CD14-positive monocyte (primary cell): ENCODE measurements at places on chromosomes 13 and 19. TPM values are rescaled to one million over a fixed set of nuclear protein-coding genes. Genes with fewer than 3 reads are reported as not detected.

DNA sequence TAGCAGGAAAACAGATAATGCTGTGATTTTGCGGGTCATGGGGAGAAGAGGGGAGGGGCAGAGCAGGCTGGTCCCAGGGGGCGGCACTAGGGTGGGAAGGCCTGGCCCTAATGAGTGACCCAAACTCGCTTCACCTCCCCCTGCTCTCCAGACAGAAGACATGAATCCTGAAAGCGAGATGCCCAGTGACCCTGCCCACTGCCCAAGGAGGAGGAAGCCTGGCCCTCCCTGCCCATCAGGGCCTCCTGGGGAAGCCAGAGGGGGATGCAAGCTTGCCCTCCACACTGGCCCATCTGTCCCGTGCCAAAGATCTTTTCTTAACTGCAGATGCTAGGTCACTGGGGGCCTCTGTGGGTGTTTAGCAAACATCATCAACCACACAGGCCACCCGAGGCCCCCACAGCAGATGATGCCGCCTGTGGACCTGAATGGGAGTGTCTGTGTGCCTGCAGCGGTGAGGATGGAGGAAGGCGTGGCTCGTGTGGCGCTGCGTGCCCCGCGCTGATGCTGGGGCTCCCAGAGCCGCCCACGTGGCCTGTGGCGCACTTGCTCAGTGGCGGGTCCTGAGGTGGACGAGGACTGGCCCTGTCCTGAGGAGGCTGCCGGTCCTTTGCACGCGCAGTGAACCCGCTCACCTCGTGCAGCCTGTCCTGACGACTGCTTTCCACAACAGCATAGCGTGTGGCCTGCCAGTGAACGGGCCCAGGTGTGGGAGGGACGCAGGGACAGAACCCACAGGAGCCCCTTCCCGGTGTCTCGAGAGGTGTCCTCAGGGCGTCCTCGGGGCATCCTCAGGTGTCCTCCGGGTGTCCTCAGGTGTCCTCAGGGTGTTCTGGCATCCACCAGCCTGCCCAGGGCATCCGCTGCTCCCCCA, 80.5 kb upstream of the MCF2L start:
- no peak for DNase-seq
- H3K4me1 ChIP-seq, result peaks cover 15% of the 10 kb centered on the region
- H3K36me3 ChIP-seq, result peaks cover 22% of the 10 kb centered on the region
- no peaks in the 10 kb centered on the region for H3K27me3 ChIP-seq
- H3K27ac ChIP-seq, result no peak overlapping the region

Gene SIGLEC5
- 12.6 TPM for polyA plus RNA-seq

DNA sequence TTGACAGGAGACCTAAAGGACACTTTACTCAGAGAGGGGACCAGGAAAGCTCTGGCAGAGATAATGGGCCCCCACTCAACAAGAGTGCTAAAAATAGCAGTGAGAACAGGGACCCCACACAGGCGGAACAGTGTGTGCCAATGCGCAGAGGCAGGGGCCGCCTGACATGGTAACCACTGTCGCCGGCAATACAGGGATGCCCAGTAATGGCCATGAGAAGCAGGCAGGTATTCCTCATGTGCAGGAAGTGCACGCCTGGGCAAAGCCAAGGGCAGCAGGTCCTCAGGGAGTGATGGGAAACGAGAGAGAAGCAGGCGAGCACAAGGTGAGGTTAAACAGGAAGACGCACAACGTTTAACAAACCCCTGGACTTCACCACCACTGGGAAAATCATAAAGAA, 757.1 kb downstream of the LIG4 start:
- H3K4me3 ChIP-seq, result no peak overlapping the region
- H3K36me3 ChIP-seq, result no peaks in the 10 kb centered on the region
- no peak for DNase-seq
- H3K4me1 ChIP-seq, result no peaks in the 10 kb centered on the region
- H3K27me3 ChIP-seq, result no peaks in the 10 kb centered on the region

GRCh38 chr19:31135841-31136240, 213.4 kb downstream of the TSHZ3 start:
- H3K4me1 ChIP-seq, result no peaks in the 10 kb centered on the region
- no peaks in the 10 kb centered on the region for H3K27me3 ChIP-seq
- no peak overlapping the region for H3K27ac ChIP-seq
- no peak overlapping the region for H3K4me3 ChIP-seq

Gene EDNRB
- polyA plus RNA-seq, result 0.53 TPM

- H3K4me1 ChIP-seq, result peaks cover 22% of the 10 kb centered on the region
- H3K27ac ChIP-seq, result no peak overlapping the region
- no peak overlapping the region for H3K4me3 ChIP-seq
- no peak for DNase-seq
- no peaks in the 10 kb centered on the region for H3K36me3 ChIP-seq
- H3K27me3 ChIP-seq, result no peaks in the 10 kb centered on the region
These were observed 54.5 kb downstream of the RAB20 start for GRCh38 chr13:110506859-110507566.

DNA sequence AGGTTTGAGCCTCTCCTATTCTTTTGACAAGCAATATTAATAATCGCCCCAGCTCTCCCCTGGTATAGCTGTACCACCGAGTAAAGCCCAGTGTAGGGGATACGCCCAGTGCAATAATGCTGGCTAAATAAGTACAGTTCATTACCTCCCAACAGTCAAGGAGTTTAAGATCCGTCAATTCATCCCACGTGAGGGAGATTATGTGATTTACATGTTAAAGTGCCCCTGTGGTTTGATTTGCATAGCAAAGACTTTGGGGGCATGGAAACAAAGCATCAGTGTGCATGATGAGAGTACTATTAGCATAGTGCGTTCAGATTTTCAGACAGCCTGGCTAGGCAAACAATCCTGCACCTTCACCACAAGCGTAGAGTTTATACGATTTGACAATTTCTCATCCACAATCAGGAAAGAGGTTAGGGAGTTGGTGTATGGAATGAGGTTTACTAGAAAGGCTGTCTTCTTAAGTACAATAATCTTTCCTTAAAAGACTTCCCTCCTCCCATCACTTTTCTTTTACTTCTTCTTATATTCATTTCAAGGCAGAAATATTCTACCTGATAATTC, 754.0 kb downstream of the DIAPH3 start:
- no peaks in the 10 kb centered on the region for H3K27me3 ChIP-seq
- H3K4me3 ChIP-seq, result no peak overlapping the region
- no peaks in the 10 kb centered on the region for H3K4me1 ChIP-seq
- no peak for DNase-seq

- H3K27ac ChIP-seq, result peak overlapping the region; percentile 70
- H3K36me3 ChIP-seq, result peaks cover 78% of the 10 kb centered on the region
- H3K4me3 ChIP-seq, result peak overlapping the region; percentile 66
- peaks cover 33% of the 10 kb centered on the region for H3K4me1 ChIP-seq
- no peak for DNase-seq
These were observed 8.4 kb downstream of the MKNK2 start for GRCh38 chr19:2042485-2043250.

Gene RNF17
- polyA plus RNA-seq, result not detected

DNA sequence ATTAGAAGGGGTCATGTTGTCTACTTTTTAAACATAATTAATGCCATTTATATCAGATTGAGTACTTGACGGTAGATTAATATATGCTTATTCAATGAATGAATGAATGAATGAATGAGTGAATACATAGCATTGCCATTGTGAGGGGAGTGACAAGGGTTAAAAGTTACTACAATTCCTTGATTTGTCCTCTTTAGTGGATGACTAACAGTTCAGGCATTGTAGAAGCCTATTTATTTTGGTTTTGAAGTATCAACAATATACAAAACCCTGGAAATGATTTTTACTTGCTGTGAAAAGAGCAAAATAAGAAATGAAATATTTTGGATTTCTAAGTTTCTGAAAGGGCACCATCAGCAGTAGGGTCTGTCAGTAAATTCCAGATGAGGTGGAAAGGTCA, 122.7 kb downstream of the CYSLTR2 start:
- no peaks in the 10 kb centered on the region for H3K27me3 ChIP-seq
- no peaks in the 10 kb centered on the region for H3K36me3 ChIP-seq
- no peak overlapping the region for H3K4me3 ChIP-seq
- DNase-seq, result no peak
- H3K27ac ChIP-seq, result no peak overlapping the region

- H3K27me3 ChIP-seq, result no peaks in the 10 kb centered on the region
- no peak for DNase-seq
- no peaks in the 10 kb centered on the region for H3K4me1 ChIP-seq
- no peak overlapping the region for H3K4me3 ChIP-seq
- no peaks in the 10 kb centered on the region for H3K36me3 ChIP-seq
These were observed 72.1 kb upstream of the ZNF43 start for GRCh38 chr19:21908066-21908465.

DNA sequence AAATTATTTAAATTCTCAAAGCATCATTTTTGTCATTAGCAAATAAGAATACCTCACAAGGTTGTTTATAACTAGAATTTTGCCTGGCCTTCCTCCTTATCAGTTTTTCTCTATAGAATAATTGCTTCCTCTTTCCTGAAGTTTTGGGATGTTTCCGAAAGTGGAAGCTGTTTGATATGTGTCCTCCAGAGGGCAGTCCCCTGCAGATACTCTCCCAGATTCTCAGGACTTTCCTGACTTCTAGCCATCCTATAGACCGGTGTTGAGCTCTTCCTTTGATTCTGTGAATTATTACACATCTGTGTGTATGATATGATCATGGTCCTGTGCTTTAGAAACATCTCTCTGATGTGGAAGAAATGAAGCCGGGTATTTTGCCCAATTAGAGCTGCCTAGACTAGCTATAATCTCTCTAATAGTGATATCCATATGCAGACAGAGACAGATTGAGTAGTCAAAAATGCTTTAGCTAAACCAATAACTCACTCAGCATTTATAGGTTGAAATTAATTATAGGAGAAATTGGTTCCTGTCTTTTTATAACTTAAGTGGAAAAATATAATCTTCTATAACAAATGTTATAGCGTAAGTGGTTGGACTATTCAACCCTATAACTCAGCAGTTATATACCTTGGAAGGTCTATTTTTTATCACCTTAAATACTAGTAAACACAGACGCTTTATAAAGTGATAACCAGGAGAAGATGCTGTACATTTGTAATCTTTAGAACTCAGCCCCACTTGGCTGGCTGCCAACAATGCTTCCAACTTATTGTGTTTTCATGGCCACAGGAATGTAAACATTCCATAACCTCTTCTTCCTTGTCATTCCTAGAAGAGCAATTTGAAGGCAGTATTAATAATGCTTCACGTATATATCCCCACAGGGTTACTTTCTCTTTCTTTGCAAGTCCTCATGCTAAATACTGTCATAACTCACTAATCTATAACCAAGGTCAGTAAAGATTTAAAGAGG, 201.0 kb upstream of the RXFP2 start:
- no peak overlapping the region for H3K27ac ChIP-seq
- no peak overlapping the region for H3K4me3 ChIP-seq
- peaks cover 2% of the 10 kb centered on the region for H3K27me3 ChIP-seq
- peak; percentile 22 for DNase-seq
- no peaks in the 10 kb centered on the region for H3K36me3 ChIP-seq
- no peaks in the 10 kb centered on the region for H3K4me1 ChIP-seq

GRCh38 chr13:47959468-47960247, 41.4 kb downstream of the SUCLA2 start:
- H3K36me3 ChIP-seq, result peaks cover 98% of the 10 kb centered on the region
- H3K4me3 ChIP-seq, result no peak overlapping the region
- H3K27me3 ChIP-seq, result no peaks in the 10 kb centered on the region
- H3K4me1 ChIP-seq, result no peaks in the 10 kb centered on the region
- no peak for DNase-seq

- peak; percentile 19 for DNase-seq
- H3K4me3 ChIP-seq, result peak overlapping the region; percentile 23
- H3K27me3 ChIP-seq, result no peaks in the 10 kb centered on the region
- H3K36me3 ChIP-seq, result no peaks in the 10 kb centered on the region
- peaks cover 8% of the 10 kb centered on the region for H3K4me1 ChIP-seq
These were observed 42.9 kb downstream of the CAB39L start for GRCh38 chr13:49400755-49401659.

- no peaks in the 10 kb centered on the region for H3K27me3 ChIP-seq
- H3K4me1 ChIP-seq, result no peaks in the 10 kb centered on the region
- no peak for DNase-seq
- no peak overlapping the region for H3K4me3 ChIP-seq
These were observed 45.3 kb downstream of the FNDC3A start for GRCh38 chr13:49020940-49021553.

- no peaks in the 10 kb centered on the region for H3K27me3 ChIP-seq
- H3K4me1 ChIP-seq, result no peaks in the 10 kb centered on the region
- no peak overlapping the region for H3K4me3 ChIP-seq
These were observed 43.2 kb upstream of the ERICH6B start for GRCh38 chr13:45658586-45659235.

DNA sequence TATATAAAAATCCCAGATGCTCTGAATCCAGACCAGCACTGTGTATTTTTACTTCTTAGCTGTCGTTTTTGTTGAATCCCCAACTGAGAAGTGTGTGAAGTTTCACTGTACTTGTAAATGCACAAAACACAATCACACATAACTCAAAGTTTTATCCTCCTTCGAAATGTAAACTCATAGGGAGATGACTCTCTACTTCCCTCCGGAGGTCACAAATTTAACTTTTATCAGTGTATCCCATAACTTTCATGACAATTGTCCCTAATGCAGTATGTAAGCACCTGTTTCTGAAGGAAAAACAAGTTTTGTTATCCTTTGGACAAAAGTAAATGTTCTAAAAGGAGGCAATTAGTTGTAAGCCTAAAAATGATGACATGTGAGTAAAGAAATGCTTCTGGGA, 665.0 kb upstream of the SLITRK6 start:
- no peak for DNase-seq
- H3K27me3 ChIP-seq, result no peaks in the 10 kb centered on the region
- no peak overlapping the region for H3K27ac ChIP-seq
- no peaks in the 10 kb centered on the region for H3K4me1 ChIP-seq

DNA sequence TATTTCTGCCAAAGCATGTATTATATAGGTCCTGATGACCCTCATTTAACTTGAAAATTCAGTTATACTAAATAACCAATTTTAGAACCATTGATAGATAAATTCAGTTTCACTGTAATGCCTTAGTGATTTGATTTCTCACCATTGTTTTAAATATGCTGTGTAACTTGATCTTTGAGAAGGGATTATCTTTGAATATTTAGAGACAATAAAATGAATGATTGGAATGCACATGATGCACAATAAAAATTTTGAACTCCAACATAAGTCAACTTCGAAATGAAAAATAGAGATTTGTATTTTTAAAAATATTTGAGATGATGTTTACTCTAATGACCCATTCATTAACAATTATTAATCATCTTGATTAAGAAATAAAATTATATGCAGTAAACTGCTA, 654.5 kb downstream of the OLFM4 start:
- no peak overlapping the region for H3K27ac ChIP-seq
- H3K36me3 ChIP-seq, result no peaks in the 10 kb centered on the region
- no peaks in the 10 kb centered on the region for H3K4me1 ChIP-seq
- no peak overlapping the region for H3K4me3 ChIP-seq
- no peak for DNase-seq

- H3K27me3 ChIP-seq, result no peaks in the 10 kb centered on the region
- H3K27ac ChIP-seq, result no peak overlapping the region
- no peak overlapping the region for H3K4me3 ChIP-seq
- DNase-seq, result no peak
These were observed 650.7 kb upstream of the KLHL1 start for GRCh38 chr13:70758932-70759331.

Gene HRC
- not detected for polyA plus RNA-seq

GRCh38 chr13:41547251-41548000, 90.1 kb downstream of the RGCC start:
- no peak overlapping the region for H3K27ac ChIP-seq
- no peaks in the 10 kb centered on the region for H3K4me1 ChIP-seq
- no peak for DNase-seq
